ENCODE measurements at places on chromosomes 5 and 9.
A peak's percentile ranks its signal among the peaks of the same experiment; 100 is the strongest.

DNA sequence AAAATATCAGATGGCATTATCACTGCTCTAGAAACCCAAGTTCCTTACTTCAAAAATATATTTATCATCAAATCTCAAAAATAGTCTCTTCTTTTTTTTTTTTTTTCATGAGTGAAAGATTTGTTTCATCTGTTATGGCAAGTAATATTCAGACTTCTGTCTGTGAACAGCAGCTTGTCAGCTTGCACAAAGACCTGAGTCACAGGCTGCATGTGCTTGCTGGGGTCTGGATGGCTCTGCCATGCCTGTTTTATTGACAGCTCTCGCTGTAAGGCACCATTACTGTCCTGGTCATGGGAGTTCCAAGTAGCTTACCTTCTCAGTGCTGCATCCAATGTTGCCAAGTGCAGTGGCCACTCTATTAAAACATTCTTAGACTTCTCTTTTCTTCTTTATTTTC is 456.4 kb downstream of the GADD45G start:
- DNase-seq: no peak

- no peak for DNase-seq
Measured at GRCh38 chr9:88312517-88313103, 75.6 kb upstream of the SPIN1 start.

GRCh38 chr9:21836437-21837161 is 34.2 kb downstream of the MTAP start:
- DNase-seq: no peak

GRCh38 chr9:134375011-134375390 is 48.7 kb downstream of the RXRA start:
- no peak for DNase-seq

DNA sequence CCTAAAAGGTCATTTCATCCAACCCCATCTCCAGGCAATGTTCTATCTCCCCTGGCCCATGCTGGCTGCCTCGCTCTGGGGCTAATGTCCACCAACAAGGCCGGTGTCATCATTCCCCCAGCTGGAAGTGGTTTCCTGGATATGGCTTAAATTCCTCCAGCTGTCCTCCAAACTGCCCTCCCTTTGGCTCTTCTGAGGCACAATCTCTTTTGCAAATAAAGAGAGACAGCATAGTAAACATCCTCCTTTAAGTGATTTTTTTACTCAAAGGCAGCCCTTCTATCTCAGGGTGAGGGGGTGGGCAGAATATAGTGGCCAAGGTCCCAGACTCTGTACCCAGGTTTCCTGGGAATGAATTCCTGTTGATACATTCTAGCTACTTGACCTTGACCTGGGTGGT is 117.4 kb upstream of the PANK3 start:
- no peak for DNase-seq

DNA sequence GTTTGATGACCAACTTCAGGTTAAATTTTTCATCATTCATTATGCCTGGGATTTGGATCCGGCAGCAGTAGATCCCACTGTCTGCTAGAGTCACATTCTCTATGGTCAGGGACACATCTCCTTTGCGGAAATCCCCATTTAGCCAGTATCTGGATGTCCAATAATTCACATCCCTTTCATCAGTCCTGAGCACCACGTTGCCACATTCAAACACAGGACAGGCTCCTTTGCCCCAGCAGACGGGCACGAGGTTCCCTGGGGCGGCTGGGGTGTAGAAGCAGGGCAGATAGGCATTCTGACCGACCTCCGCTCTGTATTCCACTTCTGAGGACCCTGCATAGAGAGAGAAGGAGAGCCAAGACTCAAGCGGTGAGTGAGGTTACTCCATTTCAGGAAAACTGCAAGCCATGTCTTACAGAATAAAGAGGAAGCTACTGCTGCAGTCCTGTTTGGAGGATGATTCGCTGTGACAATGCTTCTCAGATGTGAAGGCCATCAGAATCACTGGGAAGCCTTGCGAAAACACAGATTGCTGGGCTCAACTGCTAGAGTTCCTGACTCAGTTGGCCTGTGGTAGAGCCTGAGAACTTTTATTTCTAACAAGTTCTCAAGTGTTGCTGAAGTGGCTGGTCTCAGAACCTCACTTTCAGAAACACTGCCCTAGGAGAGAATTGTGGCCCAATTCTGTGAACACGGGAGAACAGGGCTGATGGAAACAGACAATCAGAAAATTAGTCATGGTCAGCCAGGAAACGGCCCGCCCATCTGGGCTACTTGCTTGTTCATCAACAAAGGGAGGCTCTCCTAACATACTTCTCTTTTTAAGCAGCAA is 2.0 kb downstream of the HAVCR2 start:
- DNase-seq: peak; percentile 67

GRCh38 chr5:58582019-58582802 is 664 bp upstream of the RAB3C start:
- DNase-seq: no peak

DNA sequence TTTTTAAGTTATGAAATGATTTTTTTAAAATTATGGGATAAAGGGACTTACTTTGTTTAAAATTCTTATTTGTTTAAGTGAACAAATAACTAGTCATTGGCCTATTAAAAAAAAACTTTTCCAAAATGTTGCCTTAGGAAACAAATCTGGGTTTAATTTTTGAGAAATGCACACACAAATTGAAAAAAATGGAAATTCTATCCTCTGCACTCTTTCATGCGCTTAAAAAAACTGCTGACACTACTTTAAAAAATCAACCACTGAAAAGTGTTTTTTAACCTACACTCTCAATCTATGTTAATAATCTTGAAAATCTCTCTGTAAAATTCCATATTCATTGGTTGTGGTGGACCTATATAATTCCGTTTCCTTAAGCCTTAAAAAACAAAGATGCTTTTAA is 163.4 kb upstream of the DAB2 start:
- no peak for DNase-seq
